ENCODE measurements at places on chromosomes 1 and 21.

DNA sequence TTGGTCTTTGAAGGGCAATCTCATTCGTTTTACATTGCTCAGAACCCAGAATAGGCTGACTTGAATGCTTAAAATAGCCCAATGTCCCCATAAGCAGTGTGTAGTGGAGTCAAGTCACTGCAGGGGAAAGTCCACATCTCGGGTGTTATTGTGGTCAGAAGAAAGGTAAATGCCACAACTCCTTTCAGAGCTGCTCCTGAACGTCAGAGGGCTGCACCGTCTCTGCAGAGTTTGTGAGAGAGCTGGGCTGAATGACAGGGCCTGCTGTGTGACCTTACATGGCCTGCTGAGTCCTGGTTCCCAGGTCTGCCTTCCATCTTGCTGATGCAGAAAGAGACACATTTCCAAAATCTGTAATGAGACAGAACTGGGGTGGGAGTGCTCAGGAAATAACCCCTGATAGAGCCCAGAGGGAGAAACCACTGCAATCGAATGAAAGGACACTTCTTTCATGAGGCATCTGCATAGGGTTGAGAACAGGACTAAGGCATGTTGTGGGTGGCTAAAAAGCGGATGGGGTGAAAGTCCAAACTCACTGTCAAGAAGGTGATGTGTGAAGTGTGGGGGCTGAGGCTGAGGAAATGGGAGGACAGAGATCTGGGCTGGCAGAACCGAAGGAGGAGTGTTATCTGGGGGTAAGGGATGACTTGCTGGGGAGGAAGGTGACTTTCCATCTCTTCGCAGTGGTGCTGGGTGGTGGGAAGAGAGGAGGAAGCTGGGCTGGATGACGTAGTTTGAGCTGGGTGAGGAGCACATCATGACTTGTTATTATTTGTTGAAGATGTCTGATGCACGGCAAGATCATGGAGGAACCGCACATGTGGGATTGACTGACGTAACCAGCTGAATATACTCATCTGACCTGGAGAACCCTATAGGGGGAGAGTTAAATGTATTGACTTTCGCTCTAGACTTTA lies 33.7 kb downstream of the XCL2 start:
- no peaks in the 10 kb centered on the region for H3K36me3 ChIP-seq
- no peaks in the 10 kb centered on the region for H3K27me3 ChIP-seq
- no peak overlapping the region for H3K27ac ChIP-seq
- H3K4me1 ChIP-seq = no peaks in the 10 kb centered on the region
- H3K4me3 ChIP-seq = no peak overlapping the region

DNA sequence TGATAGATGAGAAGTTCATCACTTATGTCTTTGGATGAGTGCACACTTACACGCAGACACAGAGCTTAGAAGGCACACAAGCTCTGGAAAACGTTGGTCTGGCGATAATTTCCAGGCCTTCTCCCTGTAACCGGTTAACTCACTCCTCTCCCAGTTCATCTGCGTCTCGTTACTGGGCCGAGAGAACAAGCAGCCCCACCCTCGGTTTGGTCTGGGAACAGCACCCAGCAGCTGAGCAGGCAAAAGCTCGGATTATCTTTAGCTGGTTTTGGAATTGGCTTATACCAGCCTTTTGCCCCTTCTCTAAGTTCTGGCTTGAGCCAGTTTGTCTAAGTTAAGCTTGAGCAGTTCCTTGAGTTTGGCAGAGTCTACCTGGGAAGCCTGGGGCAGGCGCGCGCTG lies 27.3 kb upstream of the COL6A1 start:
- H3K36me3 ChIP-seq = no peaks in the 10 kb centered on the region
- DNase-seq = no peak
- no peak overlapping the region for H3K4me3 ChIP-seq
- peaks cover 14% of the 10 kb centered on the region for H3K27me3 ChIP-seq

DNA sequence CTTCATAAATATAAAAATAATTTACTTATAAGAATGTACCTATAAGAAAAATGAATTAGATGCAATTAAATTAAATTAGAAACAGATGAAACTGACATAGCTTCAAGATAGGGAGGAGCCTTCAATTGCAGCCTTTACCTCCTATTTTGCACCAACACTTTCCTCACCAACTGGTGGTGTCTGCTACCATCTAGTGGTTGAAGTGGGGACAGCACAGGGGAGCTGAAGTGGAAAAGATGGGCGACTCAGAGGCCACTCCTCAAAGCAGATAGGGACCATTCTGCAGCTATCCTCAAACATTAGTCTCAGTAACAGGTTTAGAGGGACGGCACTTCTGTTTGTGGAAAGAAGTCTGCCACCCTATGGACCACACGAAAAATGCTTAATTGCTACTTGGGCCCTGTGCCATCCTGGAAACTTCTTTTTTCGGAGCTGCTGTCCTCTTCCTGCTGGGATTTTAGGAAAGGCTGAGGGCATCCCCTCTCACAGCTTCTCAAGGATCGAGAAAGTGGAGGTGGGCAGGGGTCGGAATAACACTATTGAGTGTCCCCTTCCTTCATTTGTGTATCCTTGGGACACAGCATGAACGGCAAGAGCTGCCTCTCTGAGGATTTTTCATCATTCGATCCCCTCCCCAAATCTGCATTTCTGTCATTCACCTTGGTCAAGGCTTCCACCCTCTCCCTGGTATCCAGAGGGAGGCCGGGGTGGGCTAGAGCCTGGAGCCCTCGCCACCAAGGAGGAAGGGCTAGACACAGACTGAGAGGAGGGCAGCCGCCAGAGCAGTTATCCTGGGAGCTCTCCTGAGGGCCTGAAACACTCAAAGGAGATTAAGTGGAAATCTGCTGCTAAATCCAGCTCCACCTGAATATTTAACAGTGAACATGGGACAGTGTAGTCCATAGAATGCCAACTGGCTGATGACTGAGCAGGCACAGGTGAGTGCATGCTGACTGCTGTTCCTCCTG lies 9.6 kb downstream of the PROK1 start:
- H3K4me1 ChIP-seq = peaks cover 1% of the 10 kb centered on the region
- DNase-seq = peak; percentile 80
- H3K27ac ChIP-seq = no peak overlapping the region
- H3K36me3 ChIP-seq = no peaks in the 10 kb centered on the region
- no peak overlapping the region for H3K4me3 ChIP-seq

DNA sequence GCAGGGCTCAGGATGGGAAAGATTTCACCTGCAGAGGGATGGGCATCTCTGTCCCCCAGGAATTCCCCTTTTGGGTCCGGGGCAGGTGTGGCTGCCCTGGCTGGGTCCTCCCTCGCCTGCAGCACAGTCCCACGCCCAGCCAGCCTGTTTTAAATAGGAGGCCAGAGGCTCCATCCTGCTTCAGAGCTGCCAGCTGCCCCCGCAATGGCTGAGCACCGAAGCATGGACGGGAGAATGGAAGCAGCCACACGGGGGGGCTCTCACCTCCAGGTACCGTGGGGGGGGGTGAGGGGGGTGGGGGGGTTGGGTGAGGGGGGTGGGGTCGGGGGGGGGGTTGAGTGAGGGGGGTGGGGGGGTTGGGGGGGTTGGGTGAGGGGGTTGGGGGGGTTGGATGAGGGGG lies 3.6 kb downstream of the SCNN1D start:
- no peaks in the 10 kb centered on the region for H3K27me3 ChIP-seq
- no peak overlapping the region for H3K27ac ChIP-seq
- DNase-seq = no peak
- H3K4me3 ChIP-seq = no peak overlapping the region

DNA sequence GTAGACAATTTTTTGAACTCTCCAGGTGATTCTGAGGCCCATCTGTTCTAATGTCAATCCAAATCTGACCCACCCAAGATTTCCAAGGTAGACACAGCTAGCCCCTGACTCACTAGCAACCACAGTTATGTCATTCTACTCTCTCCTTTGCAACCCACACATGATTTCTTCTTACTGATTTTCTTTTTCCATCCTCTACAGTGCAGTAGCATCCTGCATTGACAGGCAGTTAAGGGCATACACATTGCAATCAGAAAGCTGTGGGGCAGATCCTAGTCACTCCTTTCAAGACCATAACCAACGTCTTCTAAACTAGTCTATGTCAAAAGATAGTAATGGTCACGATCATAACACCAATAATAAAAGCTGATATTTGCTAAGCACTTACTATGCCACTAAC lies 54.2 kb downstream of the JAK1 start:
- H3K27me3 ChIP-seq = no peaks in the 10 kb centered on the region
- H3K27ac ChIP-seq = no peak overlapping the region
- no peaks in the 10 kb centered on the region for H3K4me1 ChIP-seq
- H3K4me3 ChIP-seq = no peak overlapping the region

GRCh38 chr1:88983791-88984559 lies 8.5 kb downstream of the KYAT3 start:
- peak; percentile 15 for DNase-seq
- peaks cover 98% of the 10 kb centered on the region for H3K36me3 ChIP-seq
- no peak overlapping the region for H3K4me3 ChIP-seq
- H3K4me1 ChIP-seq = no peaks in the 10 kb centered on the region

GRCh38 chr1:169046671-169047070 lies 59.8 kb upstream of the ATP1B1 start:
- peaks cover 6% of the 10 kb centered on the region for H3K4me1 ChIP-seq
- no peak for DNase-seq
- no peak overlapping the region for H3K27ac ChIP-seq
- H3K4me3 ChIP-seq = no peak overlapping the region

DNA sequence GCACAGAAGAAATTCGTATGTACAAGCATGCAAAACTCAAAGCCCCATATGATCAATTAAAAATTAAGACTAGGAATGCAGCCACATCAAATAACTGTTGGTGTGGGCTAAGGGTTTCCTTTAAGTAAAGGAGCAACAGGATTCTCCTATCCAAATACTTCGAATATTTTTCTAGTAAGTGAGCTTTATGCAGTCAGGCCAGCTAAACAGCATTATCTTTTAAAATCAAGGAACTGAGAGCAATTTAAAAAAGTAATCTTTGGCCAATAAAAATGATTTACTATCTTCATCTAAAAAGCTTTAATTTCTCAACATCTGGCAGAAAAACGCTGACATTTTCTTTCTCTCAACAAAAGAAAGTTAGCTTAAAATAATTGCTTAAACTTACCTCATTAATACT lies 19.8 kb downstream of the CNN3 start:
- DNase-seq = no peak
- H3K27me3 ChIP-seq = no peaks in the 10 kb centered on the region
- no peak overlapping the region for H3K27ac ChIP-seq

DNA sequence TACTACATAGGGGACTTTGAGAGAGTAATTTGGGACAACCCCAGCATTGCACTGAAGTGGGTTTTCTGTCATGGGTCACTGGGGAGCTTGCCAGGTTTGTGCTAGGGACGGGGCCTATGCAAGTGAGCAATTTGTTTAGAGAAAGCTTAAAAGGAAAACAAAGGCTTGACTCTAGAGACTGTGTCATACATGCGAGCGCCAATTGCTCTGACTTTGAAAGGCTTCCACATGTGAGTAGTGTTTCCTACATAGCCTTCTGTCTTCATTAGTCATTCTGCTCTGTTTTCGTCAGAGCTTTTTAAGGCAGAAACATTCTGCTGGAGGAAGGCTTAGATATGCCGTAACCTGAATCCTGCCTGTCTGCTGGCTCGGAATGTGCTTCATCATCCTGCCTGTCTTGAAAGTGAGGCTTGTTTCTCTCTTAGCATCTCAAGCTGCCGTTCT lies 28.4 kb downstream of the TRIM45 start:
- H3K4me1 ChIP-seq = peaks cover 22% of the 10 kb centered on the region
- H3K36me3 ChIP-seq = peaks cover 11% of the 10 kb centered on the region
- peak overlapping the region; percentile 14 for H3K27ac ChIP-seq
- DNase-seq = peak; percentile 23
- H3K27me3 ChIP-seq = no peaks in the 10 kb centered on the region

- peaks cover 2% of the 10 kb centered on the region for H3K36me3 ChIP-seq
- peaks cover 7% of the 10 kb centered on the region for H3K4me1 ChIP-seq
- no peak overlapping the region for H3K27ac ChIP-seq
- no peaks in the 10 kb centered on the region for H3K27me3 ChIP-seq
- DNase-seq = no peak
- H3K4me3 ChIP-seq = no peak overlapping the region
Measured at GRCh38 chr1:214440219-214440965, 111.0 kb downstream of the PTPN14 start.

DNA sequence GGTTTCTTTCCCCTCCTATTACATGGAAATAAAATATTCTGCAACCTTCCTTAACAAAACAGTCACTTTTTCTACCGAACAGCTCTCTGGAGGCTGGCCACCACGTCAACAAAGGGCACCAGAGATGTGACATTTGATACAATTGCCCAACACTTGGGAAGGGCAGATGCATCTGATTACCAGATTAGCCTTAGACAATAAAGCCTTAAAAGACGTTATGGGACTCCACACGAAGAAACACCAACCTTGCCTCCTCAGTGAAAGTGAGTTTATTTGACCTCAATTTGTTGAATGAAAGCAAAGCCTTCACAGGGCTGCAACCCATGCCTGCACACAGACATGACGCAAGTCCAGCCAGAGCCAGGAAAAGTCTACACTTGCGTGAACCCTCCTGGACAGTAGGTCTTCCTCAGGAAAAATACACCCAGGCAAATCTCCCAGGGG lies 136.1 kb downstream of the TGFBR3 start:
- H3K27me3 ChIP-seq = no peaks in the 10 kb centered on the region
- H3K4me3 ChIP-seq = no peak overlapping the region
- H3K4me1 ChIP-seq = no peaks in the 10 kb centered on the region
- H3K36me3 ChIP-seq = no peaks in the 10 kb centered on the region
- DNase-seq = no peak

- H3K4me1 ChIP-seq = no peaks in the 10 kb centered on the region
- DNase-seq = no peak
- no peak overlapping the region for H3K27ac ChIP-seq
- no peaks in the 10 kb centered on the region for H3K36me3 ChIP-seq
Measured at GRCh38 chr1:115809847-115810246, 31.1 kb downstream of the NHLH2 start.

DNA sequence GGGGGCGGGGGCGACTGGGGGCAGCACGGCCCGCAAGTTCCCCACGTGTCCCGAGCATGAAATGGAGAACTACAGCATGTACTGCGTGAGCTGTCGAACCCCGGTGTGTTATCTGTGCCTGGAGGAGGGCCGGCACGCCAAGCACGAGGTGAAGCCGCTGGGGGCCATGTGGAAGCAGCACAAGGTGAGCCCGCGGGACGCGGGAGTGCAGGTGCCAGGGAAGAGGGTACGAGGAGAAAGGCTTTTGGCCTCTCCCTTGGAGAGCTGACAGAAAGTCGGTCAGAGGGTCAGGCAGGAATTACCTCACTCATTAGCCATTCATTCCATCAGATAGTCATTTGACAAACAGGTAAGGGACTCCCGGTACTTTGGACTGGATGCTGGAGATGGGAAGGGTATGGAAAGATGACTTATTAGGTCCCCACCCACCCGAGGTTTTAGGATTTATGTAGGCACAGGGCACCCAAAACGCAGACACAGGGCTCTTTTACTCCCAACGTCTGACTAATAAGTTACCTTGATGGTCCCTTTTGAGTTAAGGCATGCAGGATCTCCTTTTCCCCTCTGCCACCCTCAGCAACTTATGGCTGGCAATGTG lies 2.1 kb downstream of the TRIM67 start:
- H3K27ac ChIP-seq = no peak overlapping the region
- H3K36me3 ChIP-seq = no peaks in the 10 kb centered on the region
- peaks cover 73% of the 10 kb centered on the region for H3K27me3 ChIP-seq
- peaks cover 13% of the 10 kb centered on the region for H3K4me1 ChIP-seq
- no peak overlapping the region for H3K4me3 ChIP-seq

All from neuronal stem cell (in vitro differentiated cells).